Stimulated activated CD8-positive, alpha-beta memory T cell treated with anti-CD3 and anti-CD28 coated beads, Interleukin-7, amount 100 ng/mL, for 24 hours (primary cell): ENCODE measurements at places on chromosomes 13 and 19.
A peak's percentile ranks its signal among the peaks of the same experiment; 100 is the strongest.

DNA sequence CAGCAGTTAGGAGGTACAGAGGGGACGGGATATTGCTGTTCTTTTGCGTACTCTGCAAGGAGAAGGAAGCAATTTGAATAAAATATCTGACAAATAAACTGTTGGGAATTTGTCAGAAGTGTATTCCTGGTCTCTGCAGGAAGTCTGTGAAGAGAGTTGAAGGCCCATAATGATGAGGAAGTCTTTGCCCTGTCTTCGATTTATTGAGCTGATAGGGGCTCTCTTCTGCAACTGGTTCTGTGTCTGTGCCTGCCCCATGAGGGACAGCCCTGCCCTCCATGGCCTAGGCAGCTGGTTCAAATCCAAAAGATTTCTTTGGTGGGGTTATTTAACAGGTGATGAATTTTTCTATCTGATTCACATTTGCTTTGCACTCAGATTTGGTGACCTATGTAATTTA lies 339.7 kb upstream of the EDNRB start:
- no peak for DNase-seq

DNA sequence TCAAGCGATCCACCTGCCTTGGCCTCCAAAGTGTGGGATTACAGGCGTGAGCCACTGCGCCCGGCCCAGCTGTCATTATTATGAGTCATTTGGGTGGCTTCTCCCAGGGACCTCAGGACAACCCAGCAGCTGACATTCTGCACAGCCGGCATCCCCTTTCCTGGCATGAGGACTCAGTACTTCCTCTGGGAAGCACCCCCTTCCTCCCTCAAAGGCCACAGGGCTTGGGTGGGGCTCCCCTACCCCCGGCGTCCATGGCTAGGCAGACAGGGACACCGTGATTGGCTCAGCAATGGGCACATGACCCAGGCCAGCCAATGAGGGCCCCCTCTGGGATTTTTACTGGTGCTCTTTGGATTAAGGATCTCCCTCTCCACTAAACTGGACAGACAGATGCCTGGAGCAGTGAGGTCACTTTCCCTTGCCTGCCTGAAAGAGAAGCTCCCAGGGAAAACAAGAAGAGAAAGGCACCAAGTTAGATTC lies 6.0 kb downstream of the KANK2 start:
- no peak for DNase-seq

DNA sequence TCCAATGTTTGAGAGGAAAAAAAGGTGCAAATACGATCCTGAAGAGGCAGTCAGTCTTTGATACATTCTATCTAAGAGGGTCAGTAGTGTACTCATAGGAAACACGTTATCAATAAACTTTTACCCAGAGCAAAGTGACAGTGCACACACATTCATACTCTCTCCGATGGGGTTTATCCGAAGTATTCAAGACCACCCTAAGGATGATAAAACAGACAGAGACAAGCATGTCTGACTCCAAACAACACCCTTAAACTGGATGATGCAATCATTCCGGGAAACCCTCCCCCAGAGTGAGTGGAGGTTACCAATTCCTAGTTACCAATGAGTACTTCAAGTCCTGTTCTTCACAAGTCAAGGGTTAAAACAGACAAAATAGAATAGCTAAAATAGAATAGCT lies 79.1 kb downstream of the DNAJC3 start:
- no peak for DNase-seq

DNA sequence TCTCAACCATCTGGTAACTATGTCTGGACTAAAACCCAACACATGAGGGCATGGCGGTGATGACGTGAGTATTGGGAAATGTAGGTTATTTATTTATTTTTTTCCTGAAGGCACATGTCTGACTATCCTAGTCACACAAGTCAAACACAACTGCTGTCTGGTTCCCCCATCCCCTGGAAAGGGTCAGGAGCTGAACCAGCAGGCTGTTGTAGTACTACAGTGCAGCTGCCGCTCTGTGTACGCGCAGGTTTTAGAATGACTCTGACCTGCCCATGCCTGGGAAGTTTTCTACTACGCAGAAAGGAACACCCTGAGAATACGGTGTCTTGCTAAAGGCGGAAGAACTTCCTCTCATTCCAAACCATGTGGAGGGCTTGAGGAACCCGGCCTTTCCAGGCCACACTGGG lies 1.2 kb downstream of the SLC7A1 start:
- DNase-seq, result no peak

GRCh38 chr13:112968380-112968909 lies 569 bp upstream of the MCF2L start:
- DNase-seq, result peak; percentile 4

- no peak for DNase-seq
Observed at GRCh38 chr19:37362733-37363132, 8.2 kb upstream of the ZNF527 start.

- DNase-seq, result no peak
Observed at GRCh38 chr13:21698817-21699679, 28.2 kb downstream of the FGF9 start.

DNA sequence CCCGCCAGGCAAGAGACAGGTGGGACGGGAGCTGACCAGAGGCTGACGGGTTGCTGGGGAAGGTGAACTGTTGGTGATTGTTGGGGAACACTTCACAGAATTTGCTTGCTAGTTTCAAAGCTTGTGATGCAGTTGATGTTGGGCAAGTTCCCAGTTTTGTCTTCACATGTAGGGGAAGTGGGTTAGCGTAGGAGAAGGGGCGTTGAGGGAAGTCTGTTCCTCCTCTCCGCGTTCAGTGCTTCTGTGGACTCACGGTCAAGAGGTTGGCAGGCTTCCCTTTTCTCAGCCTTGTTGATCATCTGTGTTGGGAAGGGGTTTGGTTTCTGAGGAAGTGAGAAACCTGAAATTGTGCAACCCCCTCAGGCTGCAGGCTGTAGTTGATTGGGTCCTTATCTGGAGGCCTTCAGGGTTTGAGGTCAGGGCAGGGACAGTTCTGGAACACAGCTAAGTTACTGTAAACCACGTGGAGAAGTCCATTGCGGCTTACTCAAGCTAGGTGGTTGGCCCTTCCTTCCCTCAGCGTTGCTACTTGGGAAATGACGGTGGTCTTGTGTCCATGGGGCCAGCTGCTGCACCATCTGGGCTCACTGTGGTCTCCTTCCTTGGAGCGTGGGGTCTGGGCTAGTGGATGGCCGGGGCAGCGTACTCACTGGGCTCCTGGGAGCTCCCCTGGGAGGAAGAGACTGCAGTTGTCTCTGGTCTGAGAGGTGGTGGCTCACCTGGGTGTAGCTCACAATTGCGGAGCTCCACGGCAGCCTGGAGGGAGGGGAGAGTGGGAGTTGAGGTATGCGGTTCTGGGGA lies 7.5 kb downstream of the RPS9 start:
- no peak for DNase-seq

DNA sequence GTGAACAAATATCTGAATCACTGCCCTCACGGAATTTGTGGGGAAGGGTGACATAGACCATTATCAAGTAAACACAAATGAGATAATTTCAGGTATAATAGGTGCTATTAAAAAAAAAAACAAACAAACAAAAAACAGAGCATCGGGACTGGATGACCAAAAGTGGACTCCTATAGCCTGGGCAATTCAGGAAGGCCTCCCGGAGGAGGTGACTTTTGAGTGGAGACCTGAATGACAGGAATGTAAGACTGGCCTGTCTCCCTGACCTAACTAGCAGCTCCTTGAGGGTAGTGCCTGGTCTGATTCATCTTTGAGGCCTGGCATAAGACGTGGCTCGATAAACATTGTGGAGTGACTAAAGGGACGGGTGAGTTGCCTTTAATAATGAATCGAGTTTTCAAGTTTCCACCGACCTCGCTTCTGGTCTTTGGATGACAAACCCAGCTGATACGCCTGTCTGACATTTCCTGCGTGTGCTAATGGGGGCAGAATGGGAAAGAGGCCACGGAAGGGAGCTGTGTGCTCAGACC lies 6.8 kb downstream of the KLK10 start:
- no peak for DNase-seq

DNA sequence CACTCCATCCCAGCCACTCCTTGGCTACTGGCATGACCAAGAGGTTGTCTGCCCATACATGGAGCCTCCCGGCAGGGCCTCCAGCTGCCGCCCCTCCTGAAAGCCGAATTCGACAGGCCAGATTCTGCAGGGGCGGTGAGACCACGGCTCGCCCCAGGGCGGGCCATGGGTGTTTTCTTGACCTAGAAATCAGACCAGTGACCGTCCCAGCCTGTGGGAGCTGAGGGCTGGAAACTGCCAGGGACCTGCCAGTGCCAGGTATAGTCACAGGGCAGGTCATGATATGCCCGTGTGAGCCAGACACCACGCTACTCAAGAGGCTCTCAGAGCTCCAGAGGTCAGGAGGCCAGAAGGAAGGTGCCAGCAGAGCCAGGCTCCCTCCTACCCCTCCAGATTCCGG lies 16.8 kb downstream of the DAPK3 start:
- no peak for DNase-seq

- no peak for DNase-seq
Observed at GRCh38 chr19:17037184-17037583, 10.6 kb upstream of the CPAMD8 start.
